ENCODE measurements at places on chromosomes 11 and 22.
A peak's percentile ranks its signal among the peaks of the same experiment; 100 is the strongest.

DNA sequence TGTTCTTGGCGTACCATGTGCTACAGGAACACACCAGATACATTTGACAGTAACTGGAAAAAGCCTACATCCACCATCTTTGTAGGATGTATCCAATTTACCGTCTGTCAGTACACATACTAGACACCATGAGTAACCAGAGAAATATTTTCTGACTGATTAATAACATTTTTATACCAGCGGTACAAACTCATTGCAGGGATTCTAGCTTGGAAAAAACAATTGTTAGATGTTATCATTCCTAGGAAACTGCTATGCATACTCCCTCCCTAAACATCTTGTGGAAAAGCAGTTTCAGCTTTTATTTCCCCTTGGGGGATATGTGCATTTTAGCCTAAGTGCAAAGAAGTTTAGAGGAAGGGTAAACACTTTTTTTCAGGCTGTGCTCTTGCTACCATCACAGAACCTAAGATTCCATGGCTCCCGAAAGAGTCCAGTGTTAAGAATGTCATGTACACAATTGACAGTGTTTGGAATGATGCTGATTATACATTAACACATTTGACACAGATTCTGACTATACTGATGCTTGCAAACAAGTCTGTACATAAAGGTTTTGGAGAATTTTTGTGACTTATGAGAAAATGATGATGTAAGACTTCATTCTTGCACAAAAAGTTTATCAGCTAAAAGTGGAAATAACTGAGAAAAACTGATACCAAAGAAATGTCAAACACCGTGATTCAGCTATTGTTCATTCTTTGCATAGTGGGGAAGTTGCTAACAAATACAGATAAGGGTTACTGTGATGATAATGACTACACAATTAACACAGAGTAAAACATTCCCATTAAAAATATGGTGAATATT is 23.7 kb downstream of the NCF4 start:
- no peak for DNase-seq

DNA sequence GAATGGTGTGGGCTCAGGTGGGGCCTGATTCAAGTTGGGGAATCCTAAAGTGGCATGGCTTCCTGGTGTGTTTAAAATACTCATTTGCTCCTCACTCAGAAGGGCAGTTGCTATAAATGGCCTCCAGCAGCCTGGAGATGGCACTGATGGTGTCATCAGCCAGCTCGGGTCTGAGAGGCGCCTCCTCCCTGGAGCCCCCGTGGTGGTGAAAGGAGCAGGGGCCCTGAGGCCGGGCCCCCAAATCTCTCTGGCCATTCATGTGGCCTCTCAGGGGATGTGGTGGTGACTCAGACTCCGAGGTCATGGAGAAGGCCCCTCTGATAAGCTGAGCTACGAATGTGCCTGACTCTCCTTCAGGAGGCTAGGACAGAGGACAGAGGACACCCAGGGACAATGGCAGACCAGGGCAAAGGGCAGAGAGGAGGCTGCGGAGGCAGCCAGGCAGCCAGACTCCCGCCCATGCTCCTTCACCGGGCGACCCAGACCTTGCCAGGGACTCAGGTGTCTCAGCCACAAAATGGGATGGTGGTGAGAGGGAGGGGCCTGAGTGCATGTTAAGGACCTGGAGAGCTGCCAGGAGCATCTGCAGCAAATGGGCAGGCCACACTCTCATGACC is 129.2 kb downstream of the CTTN start:
- no peak for DNase-seq

DNA sequence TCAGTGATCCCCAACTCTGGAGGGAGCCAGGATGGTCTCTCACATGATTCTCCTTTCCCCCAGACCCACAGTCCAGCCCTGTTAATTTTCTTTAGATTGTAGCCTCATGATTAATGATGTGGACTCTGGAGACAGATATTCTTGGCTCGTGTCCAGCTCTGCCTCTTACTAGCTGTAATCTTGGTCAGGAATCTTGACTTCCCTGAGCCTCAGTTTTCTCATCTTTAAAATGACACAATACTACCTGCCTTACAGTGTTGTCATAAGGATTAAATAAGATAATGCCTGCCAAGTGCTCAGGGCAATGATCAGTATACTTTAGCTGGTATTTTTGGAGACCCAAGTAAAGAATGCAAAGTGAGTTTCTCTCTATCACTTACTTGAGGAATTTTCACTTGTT is 60.0 kb downstream of the SPECC1L start:
- DNase-seq: no peak

DNA sequence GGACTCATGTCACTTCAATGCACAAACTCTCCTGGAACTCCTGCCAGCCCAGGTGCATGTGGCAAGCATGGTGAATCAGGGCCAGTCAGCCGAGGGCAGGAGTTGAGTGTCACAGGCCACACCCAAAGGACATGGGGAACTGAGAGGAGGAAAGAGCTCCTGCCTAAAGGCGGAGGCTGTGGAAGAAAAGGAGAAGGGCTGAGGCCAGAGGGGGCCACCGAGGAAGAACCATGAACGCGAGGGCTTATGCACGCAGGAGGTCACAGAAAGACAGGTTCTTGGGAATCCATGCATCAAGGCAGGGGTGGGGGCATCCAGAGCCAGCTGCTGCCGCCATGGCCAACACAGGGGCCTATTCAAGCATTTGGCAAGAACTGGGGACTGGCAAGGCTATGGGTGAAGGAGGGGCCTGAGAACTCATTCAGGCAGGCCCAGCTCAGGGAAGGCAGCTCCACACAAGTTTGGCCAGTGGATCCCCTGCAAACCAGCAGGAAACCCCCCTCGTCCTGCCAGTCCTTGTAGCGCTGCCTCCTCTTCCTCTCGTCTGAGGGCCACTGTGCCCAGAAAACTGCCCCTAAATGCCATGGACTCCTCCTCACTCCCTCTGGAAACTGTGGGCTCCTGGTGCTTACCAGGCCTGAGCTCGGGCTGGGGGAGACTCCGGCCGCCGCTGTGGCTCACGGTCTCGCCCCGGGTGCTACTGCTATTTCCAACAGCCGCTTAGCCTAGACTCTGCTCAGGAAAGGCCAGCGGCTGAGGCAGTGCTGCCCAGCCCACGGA is 15.4 kb downstream of the PPM1F start:
- peak; percentile 76 for DNase-seq

DNA sequence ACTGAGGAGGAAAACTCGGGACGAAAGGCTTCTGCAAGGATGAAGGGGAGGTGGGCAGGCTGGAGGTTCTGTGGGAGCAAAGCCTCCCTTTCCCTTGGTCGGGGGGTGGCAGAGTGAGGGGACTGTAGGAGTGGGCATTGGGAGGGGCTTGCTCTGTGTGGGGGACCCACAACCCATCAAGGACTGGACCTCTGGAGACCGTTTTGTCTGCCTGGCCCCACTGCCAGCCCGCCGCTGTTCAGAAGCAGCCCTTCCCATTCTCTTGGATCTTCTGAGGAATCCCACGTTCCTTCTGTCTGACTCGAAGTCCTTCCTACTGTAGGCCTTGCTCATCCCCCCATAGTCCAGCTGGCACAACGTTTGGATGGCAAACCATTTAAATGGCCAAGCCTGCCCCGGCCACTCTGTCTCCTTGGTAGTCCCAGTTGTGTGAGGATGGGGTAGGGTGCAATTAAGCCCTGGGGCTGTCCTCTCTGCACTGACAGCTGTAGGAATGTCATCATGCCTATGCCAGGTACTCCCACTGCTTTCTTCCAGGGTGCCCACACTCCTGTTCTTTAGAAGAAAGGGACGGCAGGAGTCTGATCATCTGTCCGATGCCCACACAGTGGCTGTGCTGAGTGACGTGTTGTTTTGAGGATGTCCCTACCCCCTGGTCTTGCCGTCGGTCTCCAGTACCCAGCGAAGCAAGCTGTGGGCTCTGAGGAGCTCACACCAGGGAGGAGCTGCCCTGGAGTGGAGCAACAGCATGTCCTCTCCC is 17.0 kb upstream of the NECTIN1 start:
- DNase-seq: no peak

DNA sequence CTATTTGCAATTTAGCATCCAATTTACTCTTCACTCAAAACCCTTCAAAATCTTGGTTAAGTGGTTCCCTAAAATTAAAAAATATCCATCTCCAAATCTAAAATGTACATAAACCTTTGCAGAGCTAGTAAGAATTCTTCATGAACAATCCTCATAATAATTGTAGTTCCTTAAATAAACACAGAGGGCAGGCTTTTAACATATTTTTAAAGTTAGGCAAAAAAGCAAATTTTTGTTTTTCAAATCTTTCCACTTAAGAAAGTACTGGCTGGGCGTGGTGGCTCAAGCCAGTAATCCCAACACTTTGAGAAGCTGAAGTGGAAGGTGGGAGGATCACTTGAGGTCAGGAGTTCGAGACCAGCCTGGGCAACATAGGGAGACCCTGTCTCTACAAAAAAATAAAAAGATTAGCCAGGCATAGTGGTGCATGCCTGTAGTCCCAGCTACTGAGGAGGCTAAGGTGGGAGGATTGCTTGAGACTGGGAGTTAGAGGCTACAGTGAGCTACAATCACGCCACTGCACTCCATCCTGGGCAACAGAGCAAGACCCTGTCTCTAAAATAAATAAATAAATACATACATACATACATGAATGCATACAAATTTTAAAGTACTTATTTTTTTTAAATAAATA is 25.1 kb upstream of the PLAAT3 start:
- DNase-seq: no peak

GRCh38 chr22:42001121-42001520 is 2.5 kb downstream of the WBP2NL start:
- no peak for DNase-seq

DNA sequence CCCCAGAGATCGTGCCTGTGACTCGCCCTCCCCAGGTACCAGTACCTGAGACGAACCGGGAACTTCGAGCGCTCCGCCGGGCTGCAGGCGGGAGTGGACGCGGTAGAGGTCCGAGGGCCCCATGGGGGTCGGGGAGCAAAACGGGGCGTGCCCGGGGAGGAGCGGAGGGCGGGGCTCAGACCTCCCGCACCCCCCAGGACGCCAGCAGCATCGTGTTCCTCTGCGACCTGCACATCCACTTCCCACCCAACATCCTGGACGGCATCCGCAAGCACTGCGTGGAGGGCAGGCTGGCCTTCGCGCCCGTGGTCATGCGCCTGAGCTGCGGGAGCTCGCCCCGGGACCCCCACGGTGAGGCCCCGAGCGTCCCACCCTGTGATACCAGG is 10.8 kb downstream of the B4GALNT4 start:
- no peak for DNase-seq

GRCh38 chr22:48489551-48490499 is 1337.8 kb downstream of the BRD1 start:
- DNase-seq: no peak

GRCh38 chr11:72014761-72015320 is 16.1 kb downstream of the IL18BP start:
- DNase-seq: peak; percentile 34

DNA sequence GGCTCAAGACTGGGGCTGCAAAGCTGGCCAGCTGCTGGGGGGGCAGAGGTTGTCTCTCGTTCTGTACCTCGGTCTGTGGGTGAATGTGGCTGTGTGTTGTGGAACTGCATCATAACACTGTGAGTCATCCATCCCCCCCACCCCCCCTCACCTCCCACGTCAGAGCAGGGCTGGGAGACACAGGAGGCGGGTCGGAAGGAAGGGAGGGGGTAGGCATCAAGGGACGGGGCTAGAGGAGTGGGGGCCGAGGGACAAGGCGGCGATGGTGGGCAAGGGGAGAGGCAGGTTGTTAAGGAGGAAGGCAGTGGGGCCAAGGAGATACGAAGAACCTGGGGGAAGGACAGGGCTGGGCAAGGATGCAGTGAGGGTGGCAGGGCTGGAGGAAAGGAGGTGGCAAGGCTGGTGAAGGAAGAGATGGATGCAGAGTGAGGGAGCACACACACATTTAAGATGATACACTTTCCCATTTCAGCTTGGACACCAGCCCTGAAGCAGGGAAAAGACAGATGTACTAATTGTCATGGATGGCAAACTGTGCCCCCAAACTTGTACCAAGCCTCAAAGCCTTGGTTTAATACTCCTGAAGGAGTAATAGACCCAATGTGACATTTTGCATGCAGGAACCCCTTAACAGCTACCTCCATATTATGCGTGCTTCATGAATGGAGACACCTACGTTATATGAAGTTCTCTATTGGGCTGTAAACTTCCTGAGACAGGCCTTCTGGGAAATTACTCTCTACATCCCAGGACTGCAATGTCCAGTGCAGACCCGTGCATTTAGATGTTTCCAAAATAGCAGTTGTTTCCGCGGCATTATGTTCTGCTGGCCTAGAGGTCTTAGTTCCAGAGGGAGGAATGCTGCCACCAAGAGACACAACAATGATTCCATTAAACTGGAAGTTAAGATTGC is at the start of gene YPEL4:
Gene YPEL4 (minus strand): TSS at position 87 of the 913 bp plus-strand sequence. CDS start 2,805 bp downstream, outside the sequence.
- DNase-seq: peak; percentile 88

DNA sequence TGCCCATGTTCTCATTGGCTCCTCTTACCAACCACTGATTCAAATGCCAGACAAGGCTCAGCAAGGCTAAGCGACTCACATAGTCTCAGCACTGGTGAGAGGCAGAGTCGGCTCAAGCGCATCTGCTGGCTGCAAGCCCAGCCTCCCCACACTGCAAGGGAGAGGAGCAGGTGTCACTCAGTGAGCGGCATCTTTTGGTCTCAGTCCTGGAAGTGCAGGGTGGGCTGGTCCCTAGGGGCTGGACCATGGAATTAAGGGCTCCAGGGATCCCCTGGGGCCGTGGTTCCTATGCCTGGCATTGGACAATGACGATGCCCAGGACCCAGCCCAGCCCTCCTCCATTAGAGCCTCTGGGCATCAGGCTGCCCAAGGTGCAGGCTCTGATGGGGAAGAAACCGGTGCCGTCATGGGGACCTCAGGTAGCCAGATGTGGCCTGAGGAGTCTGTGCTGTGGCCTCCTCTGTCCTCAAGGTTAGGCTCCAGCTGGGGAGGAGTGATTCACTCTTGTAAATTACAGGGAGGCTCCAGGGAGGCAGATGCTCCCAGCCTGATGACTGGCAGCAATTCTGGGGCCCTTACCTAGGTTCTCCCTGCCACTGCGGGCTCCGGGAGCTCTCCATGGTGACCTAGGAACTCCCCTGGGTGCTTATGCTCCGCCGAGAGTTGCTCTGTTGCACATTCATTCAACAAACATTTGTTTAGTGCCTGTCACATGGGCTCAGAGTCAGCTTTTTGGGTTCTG is 28.0 kb downstream of the FADS2 start:
- DNase-seq: peak; percentile 42

GRCh38 chr11:82796998-82797961 is 63.6 kb upstream of the FAM181B start:
- DNase-seq: peak; percentile 26

- DNase-seq: no peak
Measured at GRCh38 chr22:21666786-21667185, 974 bp downstream of the PPIL2 start.

Measured in femur (tissue), 1 donor.